ENCODE measurements at places on chromosomes 3 and 15. TPM values are rescaled to one million over a fixed set of nuclear protein-coding genes. Genes with fewer than 3 reads are reported as not detected.

GRCh38 chr15:26967719-26968269 is 3.2 kb upstream of the GABRG3 start:
- no peak for DNase-seq

GRCh38 chr3:193114431-193115340 is 126.3 kb upstream of the PLAAT1 start:
- DNase-seq = no peak

GABRB3 gene
- not detected for total RNA-seq

DNA sequence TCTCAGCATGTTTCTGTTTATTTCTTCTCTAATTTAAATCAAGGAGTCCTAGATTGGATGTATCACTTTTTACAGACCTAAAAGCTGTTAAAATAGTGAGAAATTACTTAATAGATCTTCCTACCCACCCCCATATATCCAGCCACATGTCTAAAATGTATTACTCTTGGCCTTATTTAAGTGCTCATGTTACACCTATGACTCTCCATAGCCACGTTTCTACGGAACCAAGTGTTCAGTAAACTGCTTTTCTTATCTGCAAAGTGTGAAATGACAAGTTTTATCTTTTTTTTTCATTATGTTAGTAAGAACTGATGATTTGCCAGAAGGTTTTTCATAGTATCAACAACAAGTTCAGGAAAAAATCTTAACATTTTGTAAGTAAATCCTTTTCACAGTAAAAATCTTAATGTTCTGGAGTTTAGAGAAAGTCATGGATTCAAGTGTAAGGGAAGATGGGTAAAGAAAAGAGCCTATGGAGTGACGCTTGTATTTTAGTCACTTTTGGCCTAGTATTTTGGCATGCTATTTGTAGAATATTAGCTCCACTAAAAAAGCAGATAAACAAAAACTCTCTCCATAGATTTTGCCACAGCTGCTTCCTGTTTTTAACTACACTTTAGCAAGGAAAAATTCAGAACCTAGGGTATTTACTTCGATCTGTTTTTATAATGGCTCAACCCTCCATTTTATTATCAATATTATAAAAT is 41.2 kb upstream of the IGSF10 start:
- no peak for DNase-seq

GRCh38 chr15:31467361-31467760 is 140.7 kb downstream of the KLF13 start:
- no peak for DNase-seq

DNA sequence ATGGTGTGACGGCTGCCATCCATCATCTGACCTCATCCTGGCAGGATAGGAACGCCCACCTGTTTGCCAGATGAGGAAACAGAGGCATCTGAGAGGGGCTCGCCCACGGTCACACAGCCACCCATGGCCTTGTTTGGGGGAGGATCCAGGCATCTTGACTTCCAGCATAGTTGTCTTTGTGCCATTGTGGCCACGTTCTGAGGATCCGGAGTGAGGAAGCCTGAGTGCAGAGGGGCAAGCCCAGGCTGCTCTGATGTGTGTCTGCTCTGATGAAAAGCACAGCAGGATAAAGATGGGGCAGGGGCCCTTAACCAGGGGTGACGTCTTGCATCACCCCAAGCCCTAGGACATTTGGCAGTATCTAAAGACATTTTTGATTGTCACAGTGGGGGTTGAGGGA is 58.7 kb downstream of the FGD5 start:
- DNase-seq = no peak

SEMA5B gene
- not detected for total RNA-seq

DNA sequence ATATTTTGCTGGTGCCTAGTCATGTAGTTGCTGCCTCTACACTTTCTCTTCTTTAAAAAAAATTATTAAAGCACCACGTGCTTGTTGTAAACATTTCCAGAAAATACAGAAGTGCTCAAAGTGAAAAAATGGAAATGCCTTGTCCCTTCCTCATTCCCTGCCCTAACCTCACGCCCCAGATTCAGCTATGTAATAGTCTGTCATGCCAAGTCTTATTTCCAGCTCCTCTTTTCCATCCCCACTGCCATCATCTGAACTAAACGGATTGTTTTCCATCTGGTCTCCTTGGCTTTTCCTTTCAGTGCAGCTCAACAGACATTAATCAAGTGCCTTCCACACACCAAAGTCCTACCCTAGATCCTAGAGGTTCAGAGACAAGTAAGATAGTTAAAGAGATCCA is 15.5 kb downstream of the ZNF774 start:
- DNase-seq = no peak

Data from activated naive CD4-positive, alpha-beta T cell treated with anti-CD3 and anti-CD28 coated beads for 36 hours (primary cell).